ENCODE measurements at places on chromosomes 11 and 22.

GRCh38 chr22:20243537-20244249 is 24.4 kb downstream of the RTN4R start:
- DNase-seq = no peak

- DNase-seq = peak; percentile 66
Observed at GRCh38 chr11:66694732-66695207, 17.1 kb upstream of the RBM4B start.

- DNase-seq = no peak
Observed at GRCh38 chr11:111633756-111634362, 31.6 kb downstream of the SIK2 start.

- DNase-seq = no peak
Observed at GRCh38 chr11:34642001-34642554, 21.2 kb downstream of the EHF start.

DNA sequence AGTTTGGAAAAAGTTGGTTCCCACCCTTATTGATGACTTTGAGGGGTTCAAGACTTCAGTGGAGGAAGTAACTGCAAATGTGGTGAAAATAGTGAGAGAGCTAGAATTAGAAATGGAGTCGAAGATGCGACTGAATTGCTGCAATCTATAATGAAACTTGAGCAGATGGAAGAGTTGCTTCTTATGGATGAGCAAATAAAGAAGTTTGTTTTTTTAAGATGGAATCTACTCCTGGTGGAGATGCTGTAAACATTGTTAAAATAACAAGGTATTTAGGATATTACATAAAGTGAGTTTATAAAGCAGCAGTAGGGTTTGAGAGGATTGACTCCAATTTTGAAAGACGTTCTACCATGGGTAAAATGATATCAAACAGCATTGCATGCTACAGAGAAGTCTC is 64.2 kb upstream of the GRK2 start:
- no peak for DNase-seq

- DNase-seq = no peak
Observed at GRCh38 chr11:125960771-125961170, 14.9 kb downstream of the VSIG10L2 start.

DNA sequence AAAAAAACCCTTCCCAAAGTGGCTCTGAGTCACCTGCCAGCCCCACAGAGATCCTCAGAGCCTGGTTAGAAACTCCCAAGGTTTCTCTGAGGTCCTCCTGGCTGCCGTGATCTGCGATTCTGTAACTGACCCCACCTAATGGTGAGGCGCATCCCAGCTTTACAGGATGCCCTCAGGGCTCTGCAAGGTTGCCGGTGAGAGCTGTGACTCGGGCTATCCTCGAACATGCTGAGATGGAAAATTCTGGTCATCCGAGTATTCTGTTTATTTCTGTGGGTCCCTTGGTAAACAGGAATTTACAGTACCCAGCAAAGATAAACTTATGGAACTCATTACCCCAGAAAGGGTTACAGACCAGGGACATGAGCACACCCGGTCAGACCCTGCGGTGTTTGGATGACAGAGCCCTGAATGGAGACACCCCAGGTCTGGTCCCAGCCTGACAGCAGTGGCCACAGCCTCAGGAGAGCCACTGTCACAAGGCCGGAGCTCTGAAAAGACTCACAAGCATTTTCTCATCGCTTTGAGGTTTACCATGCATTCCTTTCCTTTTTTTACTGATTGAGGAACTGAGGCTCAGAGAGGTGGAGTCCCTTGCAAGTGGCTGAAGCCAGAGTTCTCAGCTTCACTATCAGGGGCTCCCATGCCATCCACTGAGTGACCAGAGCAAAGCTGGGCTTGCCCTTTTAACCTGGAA is 22.2 kb downstream of the LIF start:
- DNase-seq = no peak

DNA sequence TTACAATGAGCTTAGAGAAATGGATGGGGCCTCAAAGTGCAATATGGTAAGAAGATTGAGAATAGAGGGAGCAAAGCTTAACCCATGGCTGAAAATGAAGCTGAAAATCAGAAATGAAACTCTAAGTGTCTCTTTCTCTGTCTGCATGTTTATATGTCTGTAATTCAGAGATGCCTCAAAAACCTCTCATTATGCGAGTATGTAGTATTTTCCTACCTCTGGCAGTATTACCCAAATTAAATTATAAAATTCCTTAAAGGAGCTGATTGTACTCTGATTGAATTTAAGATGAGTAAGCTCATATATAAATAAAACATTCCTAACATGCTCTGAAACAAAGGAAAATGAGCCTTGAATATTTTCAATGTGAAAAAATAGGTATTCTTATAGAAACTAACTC is 39.8 kb upstream of the PRSS23 start:
- no peak for DNase-seq
